Stimulated activated CD4-positive, alpha-beta T cell treated with anti-CD3 and anti-CD28 coated beads, Interleukin-15, amount 100 ng/mL, for 48 hours (primary cell): ENCODE measurements at places on chromosomes 16 and 17.

DNA sequence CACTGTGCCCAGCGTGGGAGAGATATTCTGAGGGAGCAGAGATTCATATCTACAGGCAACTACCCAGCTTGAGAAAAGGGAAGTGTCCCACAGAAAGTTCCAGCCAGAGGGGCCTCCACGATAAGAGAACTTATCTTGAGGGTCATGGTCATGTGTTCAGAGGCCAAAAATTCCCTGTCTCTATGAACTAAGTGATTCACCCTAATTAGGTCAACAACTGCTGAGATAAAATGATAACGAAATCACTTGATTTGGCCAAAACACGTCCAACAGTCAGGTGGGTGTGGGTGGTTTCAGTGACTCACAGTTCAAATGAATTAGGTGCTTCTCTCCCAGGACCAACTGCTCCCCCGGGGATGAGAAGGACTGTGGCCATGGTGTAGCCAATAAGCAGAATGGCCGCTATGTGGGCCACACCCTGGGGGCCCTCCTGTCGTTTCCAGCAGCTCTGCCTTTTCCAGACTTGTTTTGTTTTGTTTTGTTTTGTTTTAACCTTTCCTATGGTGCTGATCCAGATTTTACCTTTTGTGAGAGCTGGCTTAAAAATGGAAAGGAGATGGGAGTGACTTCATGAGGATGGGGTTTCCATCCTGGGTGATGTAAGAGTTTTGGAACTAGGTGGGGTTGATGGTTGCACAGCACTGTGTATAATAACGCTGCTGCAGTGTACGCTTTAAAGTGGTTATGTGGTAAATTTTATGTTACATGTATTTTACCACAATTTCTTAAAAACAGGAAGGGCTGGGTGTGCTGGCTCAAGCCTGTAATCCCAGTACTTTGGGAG is 8.7 kb downstream of the DNAI2 start:
- peak; percentile 56 for DNase-seq

GRCh38 chr17:10612957-10613744 is 44.0 kb downstream of the MYH3 start:
- DNase-seq: no peak

GRCh38 chr16:11377154-11377553 is 31.9 kb downstream of the RMI2 start:
- DNase-seq: no peak

- no peak for DNase-seq
Measured at GRCh38 chr17:40565769-40566409, 617 bp upstream of the CCR7 start.

GRCh38 chr16:87306516-87306915 is 10.7 kb downstream of the C16orf95 start:
- DNase-seq: no peak

DNA sequence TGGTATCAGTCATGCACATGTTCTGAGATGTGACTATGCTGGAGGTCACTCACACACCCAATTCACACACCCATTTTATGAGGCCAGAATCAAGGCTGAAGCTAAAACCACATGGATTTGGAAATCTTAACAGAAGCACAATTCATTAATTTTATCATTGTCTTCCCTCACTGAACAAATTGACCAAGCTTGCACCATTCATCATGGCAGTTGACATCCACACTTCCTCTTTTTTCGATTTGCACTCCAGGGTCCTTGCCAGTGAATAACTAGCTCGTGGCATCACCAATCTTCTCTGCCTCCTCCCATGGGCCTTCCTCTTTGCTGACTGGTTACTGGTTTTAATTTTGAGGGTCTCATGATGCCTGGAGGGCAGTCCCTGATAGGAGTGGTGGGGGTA is 123.0 kb upstream of the ASIC2 start:
- DNase-seq: no peak

DNA sequence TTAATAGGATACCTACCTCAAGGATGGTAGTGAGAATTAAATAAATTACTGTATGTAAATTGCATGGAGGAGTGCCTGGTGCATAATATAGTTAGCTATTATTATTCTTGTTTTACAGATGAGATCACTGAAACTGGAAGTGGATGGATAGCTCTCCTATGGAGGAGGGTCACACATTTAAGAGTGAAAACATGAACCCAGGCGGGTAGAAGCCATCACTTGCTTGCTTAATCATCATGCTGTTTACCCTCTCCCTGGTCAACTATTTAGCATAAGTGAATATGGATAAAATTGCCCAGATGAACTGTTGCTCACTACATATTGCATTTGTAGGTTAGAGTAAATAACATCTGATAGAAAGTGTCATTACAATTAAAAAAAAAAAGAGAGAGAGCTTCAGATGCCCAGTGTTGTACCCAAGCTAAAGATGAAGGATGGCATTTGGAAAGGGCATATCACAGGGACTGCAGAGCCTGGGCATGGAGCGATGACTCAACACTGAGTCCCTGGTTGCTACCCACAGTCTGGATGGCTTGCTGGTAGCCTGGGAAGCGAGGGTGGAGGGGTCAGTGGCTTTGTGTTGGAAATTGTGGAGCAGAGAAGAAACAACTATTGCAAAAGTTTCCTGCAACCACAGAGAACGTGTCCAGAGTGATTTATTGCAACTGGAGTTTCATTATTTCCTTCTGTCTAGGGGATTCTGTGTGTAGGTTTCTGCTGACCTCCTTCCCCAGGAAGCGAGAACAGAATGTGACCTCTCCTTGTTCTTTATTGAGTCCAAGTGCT is 414.4 kb downstream of the SHISA9 start:
- DNase-seq: no peak

DNA sequence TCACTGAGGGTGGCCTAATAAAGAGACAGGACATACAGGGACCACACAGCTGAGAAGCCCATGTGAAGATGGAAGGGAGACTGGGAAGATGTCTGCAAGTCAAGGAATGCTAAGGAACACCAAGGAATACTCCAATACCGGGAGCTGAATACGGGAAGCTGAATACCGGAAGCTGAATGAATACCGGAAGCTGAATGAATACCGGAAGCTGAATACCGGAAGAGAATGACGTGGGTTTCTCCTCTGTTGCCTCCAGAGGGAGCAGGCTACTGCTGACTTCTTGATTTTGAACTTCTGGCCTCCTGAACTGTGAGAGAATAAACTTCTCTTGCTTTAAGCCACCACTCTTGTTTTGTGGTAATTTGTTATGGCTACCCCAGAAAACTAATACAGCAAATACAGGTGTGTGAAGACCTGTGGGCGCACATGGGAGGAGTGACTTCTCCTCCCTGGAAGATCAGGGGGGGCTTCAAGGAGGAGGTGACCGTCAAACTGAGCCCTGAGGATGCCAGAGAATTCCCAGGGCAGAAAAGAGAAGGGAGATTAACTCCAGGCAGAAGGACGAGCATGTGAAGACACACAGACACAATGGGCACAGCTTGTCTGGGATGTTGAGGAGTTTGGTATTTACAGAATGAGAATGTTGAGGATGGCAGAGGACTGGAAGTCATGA is 259.9 kb downstream of the IRF8 start:
- DNase-seq: no peak

DNA sequence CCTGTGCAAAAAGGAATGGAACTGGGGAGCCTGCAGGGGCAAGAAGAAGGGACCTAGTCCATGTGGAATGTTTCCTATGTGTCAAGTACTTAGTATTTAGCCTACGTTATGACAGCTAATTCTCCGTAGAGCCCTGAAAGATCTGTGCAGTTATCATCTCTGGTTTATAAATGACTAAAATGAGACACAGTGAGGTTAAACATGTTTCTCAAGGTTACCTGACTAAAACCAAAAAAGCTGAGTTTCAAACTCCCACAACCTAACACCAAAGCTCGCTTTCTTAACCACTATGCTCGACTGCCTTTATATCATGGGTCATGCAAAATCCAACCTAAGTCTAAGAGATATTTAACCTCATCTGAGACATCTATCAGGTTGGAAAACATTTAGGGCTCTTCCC is 53.3 kb upstream of the CCL2 start:
- no peak for DNase-seq

- no peak for DNase-seq
Measured at GRCh38 chr17:81863833-81864768, 3.8 kb upstream of the P4HB start.

DNA sequence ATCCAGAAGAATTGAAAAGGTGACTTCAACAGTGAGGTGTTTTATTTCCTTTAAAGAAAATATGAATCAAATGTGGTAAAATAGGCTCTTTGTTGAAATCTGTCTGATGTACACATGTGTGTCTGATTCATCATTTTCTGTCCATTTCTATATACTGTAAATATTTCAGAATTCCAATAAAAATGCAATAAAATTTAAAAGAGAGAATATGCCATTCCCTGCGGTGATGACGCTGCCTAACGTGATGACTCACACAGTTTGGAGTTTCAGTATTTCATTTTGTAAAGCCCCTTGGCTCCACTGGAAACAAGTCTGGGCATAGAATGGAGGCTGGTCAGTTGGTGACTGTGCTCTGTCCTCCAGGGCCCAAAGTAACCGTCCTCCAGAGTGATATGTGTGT is 482.5 kb upstream of the CDH5 start:
- no peak for DNase-seq

GRCh38 chr16:21946889-21947635 is 6.1 kb upstream of the UQCRC2 start:
- DNase-seq: no peak

GRCh38 chr16:85451641-85452363 is 161.3 kb upstream of the GSE1 start:
- DNase-seq: no peak

DNA sequence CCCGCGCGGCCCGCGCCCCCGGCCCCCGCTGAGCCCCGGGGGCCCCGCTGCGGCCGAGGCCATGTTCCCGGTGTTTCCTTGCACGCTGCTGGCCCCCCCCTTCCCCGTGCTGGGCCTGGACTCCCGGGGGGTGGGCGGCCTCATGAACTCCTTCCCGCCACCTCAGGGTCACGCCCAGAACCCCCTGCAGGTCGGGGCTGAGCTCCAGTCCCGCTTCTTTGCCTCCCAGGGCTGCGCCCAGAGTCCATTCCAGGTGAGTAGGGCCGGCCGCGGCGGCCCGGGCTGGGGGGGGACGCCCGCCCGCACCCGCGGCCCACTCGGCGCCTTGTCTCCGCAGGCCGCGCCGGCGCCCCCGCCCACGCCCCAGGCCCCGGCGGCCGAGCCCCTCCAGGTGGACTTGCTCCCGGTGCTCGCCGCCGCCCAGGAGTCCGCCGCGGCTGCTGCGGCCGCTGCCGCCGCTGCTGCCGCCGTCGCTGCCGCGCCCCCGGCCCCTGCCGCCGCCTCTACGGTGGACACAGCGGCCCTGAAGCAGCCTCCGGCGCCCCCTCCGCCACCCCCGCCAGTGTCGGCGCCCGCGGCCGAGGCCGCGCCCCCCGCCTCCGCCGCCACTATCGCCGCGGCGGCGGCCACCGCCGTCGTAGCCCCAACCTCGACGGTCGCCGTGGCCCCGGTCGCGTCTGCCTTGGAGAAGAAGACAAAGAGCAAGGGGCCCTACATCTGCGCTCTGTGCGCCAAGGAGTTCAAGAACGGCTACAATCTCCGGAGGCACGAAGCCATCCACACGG is 504 bp downstream of the MAZ start:
- DNase-seq: no peak

DNA sequence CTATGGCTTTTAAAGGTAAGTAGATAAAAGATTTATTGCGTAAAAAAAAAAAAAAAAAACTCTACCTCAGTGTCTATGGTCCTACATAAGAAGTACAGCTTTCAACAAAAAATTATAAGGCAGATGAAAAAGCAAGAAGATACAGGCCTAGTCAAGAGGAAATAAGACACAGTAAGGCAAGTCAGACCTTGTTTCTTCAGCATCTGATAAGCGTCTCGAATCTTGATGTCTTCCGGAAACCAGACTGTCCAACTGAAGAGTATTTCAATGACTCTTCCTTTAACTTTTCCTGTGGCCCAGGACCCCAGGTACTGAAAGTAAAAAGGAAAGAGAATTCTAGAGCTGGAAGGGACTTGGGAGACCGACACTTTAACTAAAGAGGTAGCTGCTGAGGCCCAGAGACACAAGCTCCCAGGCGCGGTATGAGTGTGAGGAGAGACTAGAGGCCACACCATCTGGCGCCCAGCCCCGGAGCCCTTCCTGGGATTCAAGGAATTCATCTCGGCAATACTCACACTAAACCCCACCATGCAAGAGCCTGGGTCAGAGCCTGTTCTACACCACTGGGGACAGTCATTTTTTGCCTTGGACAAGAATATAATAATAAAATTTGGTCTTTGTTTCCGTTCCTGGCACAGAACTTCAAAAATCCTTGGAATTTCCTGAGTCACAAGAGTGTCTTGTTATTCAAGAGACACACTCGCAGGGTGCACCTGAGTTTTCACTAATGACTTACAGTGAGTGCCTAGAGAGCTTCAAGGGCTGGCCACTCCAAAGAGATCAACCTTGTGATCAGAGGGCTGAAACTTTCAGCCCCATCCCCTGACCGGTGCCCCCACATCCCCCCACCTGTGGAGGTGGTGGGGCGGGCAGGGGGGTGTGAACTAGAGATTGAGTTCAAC is 18.6 kb downstream of the GGA2 start:
- no peak for DNase-seq

DNA sequence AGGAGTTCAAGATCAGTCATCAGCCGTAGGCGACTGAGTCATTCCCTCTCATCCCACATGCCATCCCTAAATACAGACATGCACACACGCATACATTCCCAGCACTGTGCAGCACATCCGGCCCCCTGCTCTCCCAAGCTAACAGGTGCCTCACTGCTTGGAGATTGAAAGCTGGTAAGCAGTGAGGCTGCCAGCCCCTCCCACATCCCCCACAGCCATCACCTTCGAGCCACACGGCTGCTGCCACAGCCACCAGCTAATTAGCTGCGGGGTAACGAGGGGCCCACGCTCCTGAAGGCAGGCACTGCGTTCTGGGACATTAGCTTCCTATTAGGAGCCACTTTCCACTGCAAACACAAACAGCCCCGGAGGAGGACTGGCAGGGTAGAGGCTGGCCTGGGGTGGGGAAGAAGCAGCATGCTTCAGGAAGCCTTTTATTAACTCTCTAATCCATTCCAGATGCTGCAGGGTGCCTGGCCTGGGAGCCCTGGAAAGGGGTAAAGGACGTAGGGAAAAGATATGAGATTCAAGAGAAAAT is 179.6 kb downstream of the CCT6B start:
- DNase-seq: no peak

GRCh38 chr17:2750721-2751120 is 1.3 kb upstream of the CCDC92B start:
- no peak for DNase-seq

DNA sequence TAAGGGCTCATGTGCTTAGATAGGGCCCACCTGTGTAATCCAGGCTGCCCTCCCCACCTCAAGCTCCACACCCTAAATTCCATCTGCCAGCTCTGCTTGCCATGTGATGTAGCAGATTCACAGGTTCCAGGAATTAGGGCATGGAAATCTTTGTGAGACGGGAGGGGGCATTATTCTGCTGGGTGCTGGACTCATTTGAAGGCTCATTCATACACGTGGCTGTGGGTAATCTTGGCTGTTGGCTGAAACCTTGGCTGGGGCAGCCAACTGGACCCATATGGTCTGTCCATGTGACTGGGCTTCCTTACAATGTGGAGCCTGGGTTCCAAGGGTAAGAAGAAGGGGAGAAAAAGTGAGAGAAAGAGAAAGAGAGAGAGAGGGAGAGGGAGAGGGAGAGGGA is 115.1 kb downstream of the CYLD start:
- no peak for DNase-seq

GRCh38 chr17:9410301-9410700 is 165.3 kb downstream of the STX8 start:
- no peak for DNase-seq

GRCh38 chr16:17343028-17343427 is 127.7 kb downstream of the XYLT1 start:
- DNase-seq: no peak

- DNase-seq: peak; percentile 15
Measured at GRCh38 chr16:31695667-31696066, 168.0 kb downstream of the AHSP start.
